ENCODE measurements at places on chromosomes 13 and 19.

DNA sequence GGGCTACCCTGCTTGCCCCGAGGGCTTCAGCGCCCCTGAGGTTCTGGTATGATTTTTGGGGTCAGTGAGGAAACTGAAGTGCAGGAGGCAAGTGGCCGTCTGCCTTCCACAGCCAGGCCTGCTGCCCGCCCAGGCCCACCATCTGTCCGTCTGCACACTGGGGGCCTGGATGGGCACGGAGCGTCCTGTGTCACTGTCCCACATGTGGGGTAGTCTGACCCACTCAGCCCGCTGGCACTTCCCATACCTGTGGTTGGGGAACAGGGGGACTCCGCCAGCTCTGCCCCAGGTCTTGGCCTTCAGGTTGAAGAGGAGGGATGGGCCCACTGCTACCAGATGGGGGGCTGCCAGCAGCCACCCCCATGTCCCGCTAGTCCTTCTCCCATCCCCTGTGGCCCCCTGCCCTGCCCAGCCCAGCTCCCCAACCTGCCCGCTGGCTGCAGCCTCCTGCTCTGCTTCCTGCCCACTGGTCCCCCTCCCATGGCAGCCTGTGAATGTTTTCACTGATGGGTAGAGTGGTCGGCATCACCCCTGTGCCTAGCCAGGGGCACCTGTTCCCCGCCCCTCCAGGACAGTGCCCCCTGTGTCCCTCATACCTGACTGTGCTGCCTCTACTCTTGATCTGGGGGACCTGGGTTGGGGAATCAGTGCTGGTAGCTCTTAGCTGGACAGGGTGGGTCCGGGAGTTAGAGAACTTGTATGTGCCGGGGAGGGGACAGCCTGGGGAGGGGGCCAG is 9.5 kb downstream of the PIAS4 start:
- no peak for DNase-seq

- DNase-seq = no peak
Observed at GRCh38 chr13:35659796-35660195, 183.3 kb upstream of the MAB21L1 start.

GRCh38 chr13:64928696-64929499 is 2301.2 kb downstream of the PCDH9 start:
- peak; percentile 35 for DNase-seq

- no peak for DNase-seq
Observed at GRCh38 chr13:114017028-114017630, 43.3 kb upstream of the C13orf46 start.

DNA sequence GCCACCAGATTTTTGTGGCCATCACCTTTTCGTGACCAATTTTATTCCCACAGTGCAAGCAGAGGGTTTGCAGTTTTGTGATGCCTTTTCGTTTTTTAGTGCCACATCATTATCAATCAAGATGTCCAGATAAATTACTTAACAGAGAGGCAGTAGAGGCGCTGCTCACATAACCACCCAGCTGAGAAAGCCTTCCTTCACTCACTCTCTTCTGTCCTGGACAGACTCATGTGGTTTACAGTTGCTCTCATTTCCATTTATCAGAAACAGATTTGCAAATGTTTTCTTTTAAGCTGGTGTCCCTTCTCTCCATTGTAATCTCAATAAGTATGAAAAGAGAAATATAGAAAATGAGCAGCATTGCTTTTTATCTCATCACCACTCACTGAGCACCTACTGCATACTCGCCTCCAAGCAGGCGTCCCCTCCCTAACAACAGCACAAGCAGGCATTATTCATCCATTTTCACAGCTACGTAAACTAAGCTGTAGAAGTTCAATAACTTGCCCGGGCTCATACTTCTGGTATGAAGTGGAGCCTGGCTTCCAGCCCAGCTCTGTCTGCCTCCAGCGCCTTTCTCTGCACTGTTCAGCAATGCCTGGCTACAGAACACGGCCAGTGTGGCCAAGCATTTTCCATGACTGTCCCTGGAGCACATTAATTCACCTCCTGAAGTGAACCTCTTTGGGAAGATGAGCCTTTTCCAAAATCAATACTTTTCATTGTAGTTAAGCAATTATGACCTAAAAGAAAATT is 34.6 kb upstream of the KATNAL1 start:
- peak; percentile 40 for DNase-seq

GRCh38 chr13:98450539-98451111 is 126.3 kb downstream of the STK24 start:
- DNase-seq = no peak

DNA sequence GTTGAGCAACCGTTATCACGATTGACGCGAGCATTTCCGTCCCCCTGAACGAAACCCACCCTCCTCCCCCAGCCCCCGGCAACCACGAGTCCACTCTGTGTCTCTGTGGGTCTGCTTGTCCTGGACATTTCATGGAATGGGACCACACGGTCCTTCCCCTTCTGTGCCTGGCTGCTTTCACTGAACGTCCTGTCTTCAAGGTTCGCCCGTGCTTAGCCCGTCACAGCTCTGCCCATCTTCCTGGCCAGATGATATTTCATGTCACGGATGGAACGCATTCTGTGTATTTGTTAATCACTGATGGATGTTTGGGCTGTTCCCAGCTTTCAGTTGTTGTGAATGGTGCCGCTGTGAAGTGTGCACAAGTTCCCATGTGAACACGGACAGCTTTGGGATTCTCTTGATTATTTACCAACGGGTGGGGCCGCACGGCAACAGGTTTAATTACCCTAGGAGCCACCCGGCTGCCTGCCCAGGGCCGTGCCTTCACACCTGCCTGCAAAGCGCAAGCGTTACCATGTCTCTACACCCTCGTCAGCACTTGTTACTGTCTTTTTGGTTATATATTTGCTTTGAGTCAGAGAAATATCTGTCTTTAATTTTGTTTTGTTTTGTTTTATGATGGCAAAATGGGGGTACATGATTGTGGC is 42.5 kb downstream of the RASA3 start:
- DNase-seq = no peak

DNA sequence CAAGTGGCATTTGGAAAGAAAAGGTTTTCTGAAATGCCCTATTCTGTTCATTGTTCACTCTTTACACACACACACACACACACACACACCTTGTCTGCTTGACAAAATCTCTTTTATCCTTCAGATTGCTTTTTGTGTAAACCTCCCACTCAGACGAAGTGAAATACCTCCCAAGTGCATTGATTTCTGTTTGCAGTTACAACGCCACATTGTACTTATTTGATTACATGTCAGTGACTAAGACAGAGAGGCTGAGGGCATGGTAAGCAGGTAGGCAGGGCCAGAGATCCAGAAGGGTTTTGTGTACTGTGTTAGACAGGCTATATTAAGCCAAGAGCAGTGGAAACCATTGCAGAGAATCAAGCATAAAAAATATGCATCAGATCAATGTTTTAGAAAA is 561.8 kb downstream of the GPC6 start:
- DNase-seq = no peak

DNA sequence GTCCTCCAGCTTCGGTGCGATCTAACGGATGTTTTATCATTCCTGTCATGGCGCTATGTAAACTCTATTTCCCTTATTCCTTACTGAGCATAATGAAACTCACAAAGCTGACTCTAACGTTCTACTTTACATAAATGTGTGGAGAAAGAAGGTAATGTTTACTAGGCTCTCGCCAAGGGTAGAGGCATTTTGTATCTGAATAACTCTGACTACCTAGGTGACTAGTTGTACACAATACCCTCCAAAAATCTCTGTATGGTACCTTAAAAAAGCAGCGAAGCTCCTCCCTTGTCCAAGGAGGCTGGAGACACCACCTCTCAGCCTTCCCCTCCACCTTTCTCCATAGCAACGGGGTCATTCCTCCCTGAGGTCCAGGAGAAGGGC is 316 bp upstream of the ZNF530 start:
- no peak for DNase-seq

GRCh38 chr13:101115762-101116171 is 300.5 kb downstream of the NALCN start:
- DNase-seq = no peak

- DNase-seq = no peak
Observed at GRCh38 chr19:52880895-52881389, 16.5 kb downstream of the ZNF320 start.
